ENCODE measurements at places on chromosomes 5 and 9. TPM values are rescaled to one million over a fixed set of nuclear protein-coding genes. Genes with fewer than 3 reads are reported as not detected.

Gene LEAP2
- total RNA-seq, result 0.19 TPM

Gene IL13
- total RNA-seq, result not detected

Gene NEUROG1
- not detected for total RNA-seq

Gene TMEM215
- not detected for total RNA-seq

Gene PCDHB7
- 0.45 TPM for total RNA-seq

Gene VPS13A
- 20.8 TPM for total RNA-seq

Gene TLX3
- not detected for total RNA-seq

Gene TAF11L5
- not detected for total RNA-seq

Gene BTNL9
- total RNA-seq, result 0.27 TPM

Gene ARHGEF39
- 0.38 TPM for total RNA-seq

Gene NEURL1B
- total RNA-seq, result 0.36 TPM

Gene SLC45A2
- not detected for total RNA-seq

Measured in endothelial cell of coronary artery (primary cell).